Cardiac muscle cell (in vitro differentiated cells and primary cell): ENCODE measurements at places on chromosomes 2 and 18. TPM values are rescaled to one million over a fixed set of nuclear protein-coding genes. Genes with fewer than 3 reads are reported as not detected.

Gene ASB18
- polyA plus RNA-seq = 0.70 TPM in 1 of 2 replicates, not detected in the other

Gene IL18RAP
- 0.61 TPM in 1 of 2 replicates, not detected in the other for polyA plus RNA-seq

Gene AQP12A
- polyA plus RNA-seq = 0.50 TPM in 1 of 2 replicates, not detected in the other

Gene RPRM
- 0.75 TPM in 1 of 2 replicates, not detected in the other for polyA plus RNA-seq

Gene ZC3H8
- polyA plus RNA-seq = 14.1 and 19.4 TPM in 2 replicates
